ENCODE measurements at places on chromosomes 3 and 15. TPM values are rescaled to one million over a fixed set of nuclear protein-coding genes. Genes with fewer than 3 reads are reported as not detected.

Gene MEX3B
- total RNA-seq = 0.51 TPM

Gene CATSPER2
- total RNA-seq = 0.51 TPM

Gene DLEC1
- 0.99 TPM for total RNA-seq

Gene ZPLD1
- total RNA-seq = not detected

Gene ISY1
- total RNA-seq = 89.7 TPM

Gene RASGRF1
- total RNA-seq = 0.02 TPM

Gene NUP210
- total RNA-seq = 164 TPM

Gene CYP1A1
- total RNA-seq = 0.48 TPM

Gene CCR8
- total RNA-seq = 2.5 TPM

Gene OR5K3
- total RNA-seq = not detected

Gene PLA2G4F
- total RNA-seq = not detected

Gene TGM5
- not detected for total RNA-seq

Gene GASK1A
- not detected for total RNA-seq
